D341Med (cell line): ENCODE measurements at places on chromosomes 13 and 19.

DNA sequence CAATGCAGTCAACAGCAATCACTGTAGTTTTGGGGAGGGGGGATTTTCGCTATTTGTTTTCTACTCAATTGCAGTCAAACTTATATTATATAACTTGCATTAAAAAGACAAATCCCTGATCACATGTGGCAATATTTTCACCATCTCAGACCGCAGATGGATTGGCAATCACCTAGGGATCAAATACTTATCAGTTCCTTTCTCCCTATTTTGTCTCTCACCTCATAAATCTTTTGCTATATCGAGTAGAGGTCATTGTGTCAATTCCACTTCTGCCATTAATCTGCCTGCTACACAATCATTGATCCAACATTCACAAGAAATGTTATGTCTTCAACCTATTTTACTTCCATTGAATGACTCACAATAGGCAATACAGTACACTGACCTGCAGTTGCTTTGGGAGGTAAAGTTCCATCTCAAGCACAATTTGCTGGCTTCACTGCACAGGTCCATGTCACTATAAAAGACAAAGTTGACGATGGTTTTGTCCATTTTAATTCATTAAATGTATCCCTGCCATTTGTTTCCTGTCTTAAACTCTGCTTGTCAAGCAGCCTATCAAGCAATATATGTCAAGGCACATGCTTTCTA is 415.8 kb upstream of the PCDH9 start:
- no peak for DNase-seq

- peak; percentile 57 for DNase-seq
These were observed 11.5 kb downstream of the TM6SF2 start for GRCh38 chr19:19261350-19262189.

DNA sequence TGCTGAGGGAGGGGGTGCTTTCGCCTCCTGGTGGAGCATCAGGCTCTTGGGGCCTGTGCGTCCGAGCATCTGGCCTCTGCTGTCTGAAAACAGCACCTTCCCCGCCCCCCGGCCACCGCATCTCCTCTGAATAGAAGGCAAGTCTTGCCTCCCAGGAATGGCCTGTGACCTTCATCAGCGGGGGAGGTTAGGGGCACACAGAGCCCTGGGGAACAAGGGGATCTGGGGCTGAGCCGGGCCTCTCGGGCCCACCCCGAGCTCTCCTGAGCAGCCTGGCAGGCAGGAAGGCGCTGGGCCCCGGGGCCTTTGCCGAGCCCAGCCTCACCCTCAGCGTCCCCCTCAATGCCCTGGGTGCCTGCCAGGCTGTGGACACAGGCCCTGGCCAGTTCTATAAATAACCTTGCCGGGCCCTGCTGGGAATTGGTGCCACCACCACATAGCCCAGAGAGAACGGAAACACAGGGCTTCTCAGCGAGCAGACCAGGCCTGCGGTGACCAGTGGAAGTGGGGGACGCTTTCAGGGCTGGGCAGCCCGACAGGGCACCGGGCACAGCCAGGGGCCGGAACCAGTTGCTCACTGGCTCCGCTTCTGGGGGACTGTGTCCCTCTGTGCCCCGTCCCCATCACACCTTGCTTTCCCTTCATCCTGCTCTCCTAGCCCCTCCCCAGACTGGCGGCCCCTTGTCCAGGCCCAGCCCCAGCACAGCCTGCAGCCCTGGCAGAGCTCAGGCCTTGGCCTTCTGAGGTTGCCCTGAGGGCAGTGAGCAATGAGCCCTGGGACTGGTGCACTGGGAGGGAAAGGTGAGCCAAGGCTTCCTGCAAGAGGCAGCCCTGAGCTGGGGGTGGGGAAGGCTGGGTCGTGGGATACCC is 9.5 kb downstream of the STK11 start:
- DNase-seq, result no peak

DNA sequence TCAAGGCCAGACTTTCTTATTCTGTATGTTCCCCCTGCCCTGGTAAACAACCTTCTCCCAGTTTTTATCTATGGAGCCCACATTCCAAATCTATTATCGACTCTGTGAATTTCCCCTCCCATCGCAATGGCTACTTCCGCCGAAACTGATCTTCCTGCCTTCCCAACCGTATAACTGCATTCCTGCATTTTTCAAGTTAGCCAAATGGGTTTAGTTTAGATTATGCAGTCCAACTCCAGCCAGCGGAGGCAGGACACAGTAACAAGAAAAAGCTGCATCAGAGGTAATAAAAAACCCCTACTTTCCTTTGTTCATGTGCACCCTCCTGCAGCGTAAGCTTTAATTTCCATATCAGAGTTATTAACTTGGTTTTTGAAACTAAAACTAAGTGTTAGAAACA is 112.2 kb upstream of the ZNF91 start:
- no peak for DNase-seq

GRCh38 chr13:45413826-45414307 is 4.3 kb downstream of the SLC25A30 start:
- DNase-seq, result no peak

GRCh38 chr19:14325863-14326262 is 55.4 kb upstream of the ADGRE5 start:
- no peak for DNase-seq

DNA sequence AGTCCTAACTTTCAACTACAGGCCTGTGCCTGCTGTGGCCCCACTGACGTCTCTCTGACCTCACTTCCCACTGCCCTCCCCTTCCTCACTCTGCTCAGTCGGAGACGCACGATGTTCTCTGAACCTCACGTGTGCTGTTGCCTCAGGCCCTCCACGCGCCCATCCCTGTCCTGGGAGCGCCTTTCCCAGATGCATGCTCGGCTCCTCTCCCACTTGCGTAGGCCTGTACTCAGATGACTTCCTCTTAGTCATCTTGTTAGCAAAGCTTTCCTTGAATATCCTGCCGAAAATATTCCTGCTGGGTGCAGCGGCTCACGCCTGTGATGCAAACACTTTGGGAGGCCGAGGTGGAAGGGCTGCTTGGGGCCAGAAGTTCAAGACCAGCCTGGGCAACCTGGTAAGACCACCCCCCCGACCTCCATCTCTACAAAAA is 9.3 kb upstream of the SYT5 start:
- DNase-seq, result no peak

- peak; percentile 80 for DNase-seq
These were observed at the start of gene MIDN for GRCh38 chr19:1248139-1248785. Gene MIDN, plus strand, starts transcription at chr19:1248583. Its CDS starts 1,714 bp downstream, at chr19:1250297.

- DNase-seq, result no peak
These were observed 12.9 kb downstream of the MIPEP start for GRCh38 chr13:23876265-23876664.

- no peak for DNase-seq
These were observed 4.7 kb upstream of the LILRA6 start for GRCh38 chr19:54247106-54247930.

DNA sequence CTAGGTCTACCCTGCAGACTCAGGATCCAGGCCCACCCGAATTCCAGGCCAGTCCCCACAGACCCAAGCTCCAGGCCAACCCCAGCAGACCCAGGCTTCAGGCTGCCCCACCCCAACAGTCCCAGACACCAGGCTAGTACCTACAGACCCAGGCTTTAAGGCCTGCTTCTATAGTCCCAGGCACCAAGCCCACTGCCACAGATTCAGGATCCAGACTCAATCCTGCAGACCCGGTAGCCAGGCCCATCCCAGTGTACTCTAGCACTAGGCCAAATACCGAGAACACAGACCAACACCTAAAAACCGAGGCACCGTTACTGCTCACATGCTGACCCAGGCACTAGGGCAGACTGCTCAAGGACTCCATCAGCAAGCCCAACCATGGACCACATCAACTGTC is 862.3 kb downstream of the UQCRFS1 start:
- DNase-seq, result no peak

GRCh38 chr19:39941615-39942365 is 7.4 kb upstream of the FCGBP start:
- DNase-seq, result no peak

GRCh38 chr13:30905932-30906383 is at the start of gene MEDAG:
Gene MEDAG, plus strand, starts transcription at chr13:30906271. Its CDS starts 245 bp downstream, at chr13:30906516.
- DNase-seq, result no peak

- DNase-seq, result no peak
These were observed 20.6 kb downstream of the ZNF558 start for GRCh38 chr19:8811315-8812172.

GRCh38 chr13:40376867-40377535 is 289.4 kb downstream of the FOXO1 start:
- DNase-seq, result no peak

- DNase-seq, result no peak
These were observed 25.8 kb upstream of the SLC7A9 start for GRCh38 chr19:32895384-32895783.

- DNase-seq, result no peak
These were observed 171.4 kb downstream of the FOXO1 start for GRCh38 chr13:40494946-40495620.

GRCh38 chr19:43306097-43306496 is 36.8 kb upstream of the PSG9 start:
- no peak for DNase-seq

DNA sequence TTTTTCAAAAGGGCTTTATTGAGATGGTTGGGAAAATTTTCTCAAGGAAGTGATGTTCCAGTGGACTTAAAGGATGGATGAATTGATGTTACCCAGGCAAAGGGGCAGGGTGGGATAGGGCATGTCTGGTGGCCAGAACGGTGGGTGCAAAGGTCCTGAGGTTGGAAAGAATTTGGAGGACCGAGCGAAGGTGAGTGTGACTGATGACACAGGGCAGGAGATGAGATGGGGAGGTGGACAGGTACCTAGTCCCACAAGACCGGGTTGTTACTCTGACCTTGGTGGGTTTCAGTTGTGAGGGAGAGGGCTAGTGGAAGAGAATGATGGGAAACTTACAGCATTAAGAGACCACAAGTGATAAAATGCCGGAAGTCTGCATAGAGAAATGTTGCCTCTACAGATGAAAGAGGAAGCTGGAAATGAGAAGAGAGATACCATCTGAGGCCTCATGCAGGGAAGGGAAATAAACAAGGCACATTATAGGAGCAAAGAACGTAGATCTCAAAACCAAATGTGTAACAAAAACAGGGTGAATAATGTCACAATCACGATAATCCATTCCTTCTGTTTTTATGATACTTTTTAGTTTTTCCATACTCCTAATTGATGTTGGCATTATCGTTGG is 4.5 kb downstream of the ADGRE1 start:
- no peak for DNase-seq

- no peak for DNase-seq
These were observed 36.8 kb downstream of the ERICH4 start for GRCh38 chr19:41479757-41480191.
